Posterior vena cava (tissue), 2 donors: ENCODE measurements at places on chromosomes 7 and 10.
A peak's percentile ranks its signal among the peaks of the same experiment; 100 is the strongest.

DNA sequence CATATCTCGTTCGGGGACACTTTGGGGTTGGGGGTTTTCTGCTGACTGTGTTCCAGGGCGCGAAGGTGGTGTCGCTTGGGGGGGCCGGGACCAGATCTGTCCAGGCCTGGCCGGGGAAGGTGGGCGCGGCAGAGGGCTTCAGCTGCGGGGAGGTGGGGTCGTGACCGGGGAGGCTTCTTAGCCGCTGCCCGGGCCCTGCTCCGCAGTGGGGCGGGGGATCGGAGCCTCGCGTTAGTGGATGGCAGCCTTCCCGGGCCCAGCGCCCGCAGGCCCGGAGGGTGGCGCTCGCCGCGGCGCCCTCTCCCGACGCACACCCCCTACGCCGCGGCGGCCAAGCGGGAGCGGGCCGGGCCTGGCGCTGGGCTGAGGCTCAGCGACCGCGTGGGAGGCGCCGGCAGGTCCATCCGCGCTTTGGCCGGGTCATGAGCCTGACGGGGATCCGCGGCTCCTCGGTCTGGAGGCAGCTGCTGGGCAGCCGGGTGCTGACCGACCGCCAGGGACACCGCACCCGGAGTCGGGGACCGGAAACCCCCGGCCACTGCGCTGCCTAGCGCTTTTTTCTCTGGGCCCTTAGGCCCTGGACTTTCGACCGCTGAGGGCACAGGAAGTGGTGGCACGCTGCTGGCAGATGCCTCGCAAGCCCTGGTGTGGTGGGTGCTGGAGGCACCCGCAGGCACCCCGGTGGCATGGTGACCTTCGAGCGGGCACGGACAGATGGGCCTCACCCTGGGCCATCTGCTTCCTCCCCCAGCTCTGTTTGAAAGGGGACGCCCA is 1.2 kb downstream of the AGAP3 start:
- no peak for DNase-seq

- no peak for DNase-seq
Observed at GRCh38 chr7:27714831-27715444, 25.0 kb upstream of the TAX1BP1 start.

DNA sequence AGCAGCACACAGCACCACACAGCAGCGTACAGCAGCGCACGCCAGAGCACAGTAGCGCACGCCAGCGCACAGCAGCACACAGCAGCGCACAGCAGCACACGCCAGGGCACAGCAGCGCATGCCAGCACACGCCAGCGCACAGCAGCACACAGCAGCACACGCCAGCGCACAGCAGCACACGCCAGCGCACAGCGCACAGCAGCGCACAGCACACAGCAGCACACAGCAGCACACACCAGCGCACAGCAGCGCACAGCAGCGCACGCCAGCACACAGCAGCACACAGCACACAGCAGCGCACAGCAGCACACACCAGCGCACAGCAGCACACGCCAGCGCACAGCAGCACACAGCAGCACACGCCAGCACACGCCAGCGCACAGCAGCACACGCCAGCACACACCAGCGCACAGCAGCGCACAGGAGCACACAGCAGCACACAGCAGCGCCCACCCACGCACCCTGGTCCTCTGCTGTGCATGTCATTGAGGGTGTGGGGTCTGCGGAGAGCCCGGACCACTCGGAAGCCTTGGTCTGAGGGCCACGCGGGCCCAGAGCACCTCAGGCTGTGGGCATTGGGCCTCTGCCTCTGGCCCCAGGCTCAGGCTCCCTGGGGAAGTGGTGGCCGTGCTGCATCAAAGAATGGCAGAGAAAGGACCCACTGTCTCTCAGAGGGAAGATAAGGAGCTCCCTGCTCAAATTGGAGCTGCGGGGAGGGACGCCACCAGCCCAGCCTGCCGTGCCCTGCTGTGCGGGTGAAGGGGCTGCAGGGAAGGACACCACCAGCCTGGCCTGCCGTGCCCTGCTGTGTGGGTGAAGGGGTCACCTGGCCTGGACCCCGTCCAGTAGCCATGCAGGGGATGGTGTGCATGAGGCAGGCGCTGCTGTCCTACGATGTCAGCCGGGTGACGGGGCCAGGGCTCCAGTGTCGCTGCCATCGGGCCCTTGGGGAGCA is 27.5 kb upstream of the GPR146 start:
- DNase-seq, result no peak

- peak; percentile 30 for DNase-seq
Observed at GRCh38 chr7:155576416-155576815, 30.1 kb upstream of the CNPY1 start.

GRCh38 chr7:121547544-121548092 is 151.5 kb upstream of the FAM3C start:
- DNase-seq, result no peak
